Stimulated activated memory B cell treated with anti-CD40 and anti-IgM and Interleukin-4, amounts not matched to agents 10 μg/mL and 1 μg/mL and 100 μg/mL, for 72 hours (primary cell): ENCODE measurements at places on chromosomes 7 and 10.
A peak's percentile ranks its signal among the peaks of the same experiment; 100 is the strongest.

DNA sequence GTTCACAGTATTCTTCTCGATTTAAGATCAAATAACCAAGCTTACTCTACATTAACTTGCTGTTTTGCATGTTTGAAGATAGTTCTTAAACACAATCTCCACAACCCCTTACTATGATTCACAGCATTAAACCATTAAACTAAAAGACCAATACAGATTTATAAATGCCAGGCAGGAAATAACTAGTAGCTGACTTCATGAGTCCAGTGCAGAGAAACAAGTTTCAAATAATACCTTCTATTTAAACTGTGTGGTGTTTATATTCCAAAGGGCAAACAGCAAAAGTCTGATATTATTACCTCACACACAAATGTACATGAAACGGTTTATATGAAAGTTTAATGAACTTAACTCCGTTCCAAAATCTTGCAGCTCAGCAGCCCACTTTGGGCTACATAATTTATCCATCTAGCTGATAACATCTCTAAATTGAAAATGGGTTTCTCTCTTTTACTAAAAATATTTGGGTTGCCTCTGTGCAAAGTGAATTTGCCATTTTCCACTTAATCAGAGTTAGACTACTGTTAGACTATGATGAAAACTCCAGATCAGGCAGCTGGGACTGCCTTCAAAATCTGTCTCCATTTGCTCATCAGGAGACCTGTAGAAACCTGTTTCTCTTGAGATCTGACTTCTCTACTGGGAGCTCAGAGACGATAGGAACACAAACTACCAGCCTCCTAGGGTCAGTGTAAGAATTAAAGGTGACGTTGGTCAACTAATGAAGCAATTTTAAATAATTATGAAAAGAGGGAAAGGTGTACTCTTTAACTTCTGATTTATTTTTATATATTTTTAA is 287.3 kb downstream of the FZD1 start:
- ATAC-seq: no peak

DNA sequence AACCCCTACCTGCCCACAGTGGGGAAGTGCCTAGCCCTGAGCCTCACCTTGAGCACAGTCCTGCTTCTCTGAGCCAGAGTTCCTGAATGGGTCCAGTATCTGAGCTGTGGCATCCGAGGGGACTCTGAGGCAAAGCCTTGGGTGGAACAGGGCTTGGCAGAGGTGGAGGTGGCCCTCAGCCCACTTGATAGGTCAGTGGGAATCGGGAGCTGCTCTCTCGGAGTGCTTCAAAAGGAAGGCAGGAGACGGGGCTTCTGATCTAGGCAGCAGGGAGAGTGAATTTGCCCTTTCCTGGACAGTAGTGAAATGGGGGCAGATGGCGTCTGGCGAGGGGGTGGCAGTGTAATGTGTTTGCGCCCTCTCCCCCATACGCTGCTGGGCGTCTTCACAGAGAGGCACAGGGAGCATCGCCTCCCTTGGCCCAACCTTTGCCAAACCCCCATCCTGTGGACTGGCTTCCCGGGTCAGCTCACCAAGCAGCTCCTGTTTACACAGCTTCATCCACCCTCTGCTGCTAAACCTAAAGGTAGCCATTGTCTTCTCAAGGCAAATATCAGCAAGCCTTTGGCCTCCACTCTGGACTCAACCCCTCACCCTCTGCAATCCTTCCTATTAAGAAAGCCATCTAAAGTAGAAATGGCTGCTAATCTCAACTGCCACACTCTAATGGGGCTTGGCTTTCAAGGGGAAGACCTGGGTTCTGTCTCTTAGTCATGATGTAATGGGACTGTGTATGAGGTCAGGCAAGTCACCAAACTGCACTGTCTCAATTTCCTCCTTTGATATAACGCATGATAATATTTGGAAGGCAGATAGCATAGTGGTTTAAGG is 21.1 kb upstream of the VDAC2 start:
- ATAC-seq: no peak

DNA sequence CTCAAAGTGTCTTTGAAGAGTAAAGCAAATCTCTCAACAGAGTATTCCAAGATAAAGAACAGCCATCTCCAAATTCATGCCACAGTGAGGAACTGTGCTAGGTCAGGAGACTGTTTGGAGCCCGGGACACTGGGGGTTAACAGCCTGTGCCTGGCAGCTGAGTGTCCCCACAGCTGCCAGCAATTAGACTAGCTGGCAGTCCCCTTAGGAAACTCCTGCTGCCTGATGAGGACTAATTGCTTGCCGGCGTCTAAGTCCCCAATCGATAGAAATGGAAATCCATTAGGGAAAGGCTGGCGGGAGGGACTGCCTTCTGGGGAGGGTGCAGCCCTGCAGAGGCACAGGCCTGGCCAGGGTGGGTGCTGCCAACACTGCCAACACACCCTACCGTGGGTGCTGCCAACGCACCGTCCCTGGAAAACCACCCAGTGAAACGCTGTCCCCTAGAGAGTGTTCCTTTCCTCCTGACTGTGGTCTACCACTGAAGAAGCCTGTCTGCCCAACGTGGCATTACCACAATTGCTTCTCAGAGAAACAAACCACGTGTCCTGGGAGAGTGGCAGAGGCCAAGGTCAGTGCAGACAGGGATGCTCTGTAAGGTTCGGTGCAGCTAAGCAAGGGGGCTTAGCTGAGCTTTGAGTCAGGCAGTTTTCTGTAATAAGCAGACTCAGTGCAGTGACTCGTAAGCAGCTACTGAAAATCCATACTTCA is 60.8 kb downstream of the XRCC2 start:
- ATAC-seq: peak; percentile 36

- no peak for ATAC-seq
These were observed 14.4 kb downstream of the HERPUD2 start for GRCh38 chr7:35680403-35681013.

DNA sequence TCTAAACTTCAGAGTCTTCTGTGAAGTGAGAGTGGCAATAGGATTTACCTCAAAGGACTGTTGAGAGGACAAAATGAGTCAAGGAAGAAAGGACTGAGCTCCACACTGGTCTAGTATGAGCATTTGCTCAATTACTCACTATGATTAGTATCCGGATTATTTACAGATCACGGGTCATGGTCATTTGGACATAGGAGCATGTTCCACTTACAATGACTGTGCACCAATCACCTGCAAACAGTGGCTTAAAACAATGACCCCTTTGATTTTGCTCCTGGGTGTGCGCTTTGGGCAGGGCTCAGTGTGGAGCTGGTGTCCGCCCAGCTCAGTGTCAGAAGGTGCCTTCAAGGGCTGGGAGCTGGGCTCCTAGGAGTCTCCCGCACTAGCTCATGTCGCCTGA is 225.4 kb downstream of the TCERG1L start:
- ATAC-seq: no peak

- no peak for ATAC-seq
These were observed 50.2 kb downstream of the SHH start for GRCh38 chr7:155762036-155762435.

DNA sequence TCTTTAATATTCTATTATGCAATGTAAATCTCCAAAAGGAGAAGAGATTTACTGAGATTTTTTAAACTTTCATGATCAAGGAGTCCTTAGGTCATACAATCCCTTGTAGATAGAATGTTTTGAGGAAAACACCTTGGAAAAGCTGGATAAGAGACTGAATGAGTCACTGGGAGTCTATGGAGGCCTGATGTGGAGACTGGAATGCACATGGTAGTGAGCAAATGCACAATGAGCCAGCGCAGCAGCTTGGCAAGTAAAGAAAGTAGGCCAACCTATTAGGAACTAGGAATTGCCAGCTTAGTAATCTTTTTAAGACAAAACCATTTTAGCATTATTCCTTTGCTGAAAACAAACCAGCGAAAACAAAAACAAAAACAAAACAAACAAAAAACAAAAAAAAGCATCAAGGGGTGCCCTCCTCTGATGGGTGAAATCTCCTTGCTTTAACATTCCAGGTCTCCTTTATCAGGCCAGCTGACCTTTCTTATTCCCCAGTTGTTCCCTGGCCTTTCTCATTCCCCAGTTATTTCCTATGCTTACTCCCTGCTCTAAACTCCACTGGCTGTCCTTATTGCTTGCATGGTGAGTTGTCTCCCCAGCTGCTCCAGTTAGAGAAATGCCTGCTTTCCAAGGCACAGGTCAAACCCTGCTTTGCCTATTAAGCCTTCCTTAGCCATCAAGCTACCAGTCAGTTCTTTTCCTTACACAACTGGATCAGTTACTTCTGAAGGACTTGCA is 135.8 kb downstream of the PLCE1 start:
- ATAC-seq: no peak
